ENCODE measurements at places on chromosomes 5 and 9.

DNA sequence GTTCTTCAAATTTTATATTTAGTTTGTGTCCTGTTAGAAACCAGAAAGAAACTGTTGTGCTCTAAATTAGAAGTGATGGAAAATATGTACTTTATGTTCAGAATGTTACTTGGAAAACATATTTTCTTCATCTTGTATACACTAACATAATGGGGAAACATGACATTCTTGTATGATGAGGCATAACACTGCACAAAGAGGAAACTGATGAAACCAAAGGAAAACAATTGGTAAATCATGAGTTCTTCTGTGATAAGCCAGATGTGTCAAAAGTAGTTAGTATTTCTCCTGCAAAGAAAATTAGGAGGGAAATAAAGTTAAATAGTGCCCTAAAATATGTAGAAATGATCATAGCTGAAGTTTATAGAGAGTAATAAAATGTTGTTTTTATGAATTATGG lies 111.1 kb upstream of the FBN2 start:
- DNase-seq, result no peak

- no peak for DNase-seq
Observed at GRCh38 chr9:68532131-68532530, 8.6 kb downstream of the TMEM252 start.

DNA sequence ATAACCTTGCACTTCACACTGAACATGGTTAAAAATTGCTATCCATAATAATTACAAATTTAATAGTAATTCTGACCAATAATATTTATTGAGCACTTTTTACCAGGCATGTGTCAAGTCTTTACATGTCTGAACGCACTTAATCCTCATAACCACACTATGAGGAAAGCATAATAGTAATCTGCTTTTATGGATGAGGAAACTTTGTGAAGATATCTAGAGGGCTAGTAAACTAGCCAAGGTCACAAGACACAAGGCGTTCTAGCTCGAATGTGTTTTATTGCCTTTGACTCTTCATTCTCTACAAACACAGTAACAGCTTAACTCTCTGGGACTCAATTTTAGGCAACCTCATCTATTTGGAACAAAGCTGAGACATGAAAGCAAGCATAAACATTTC lies 205.1 kb downstream of the ARHGEF28 start:
- no peak for DNase-seq

- DNase-seq, result no peak
Observed at GRCh38 chr5:178318893-178319292, 86.3 kb upstream of the PHYKPL start.

GRCh38 chr9:121952611-121953010 lies 140.5 kb downstream of the TTLL11 start:
- no peak for DNase-seq

DNA sequence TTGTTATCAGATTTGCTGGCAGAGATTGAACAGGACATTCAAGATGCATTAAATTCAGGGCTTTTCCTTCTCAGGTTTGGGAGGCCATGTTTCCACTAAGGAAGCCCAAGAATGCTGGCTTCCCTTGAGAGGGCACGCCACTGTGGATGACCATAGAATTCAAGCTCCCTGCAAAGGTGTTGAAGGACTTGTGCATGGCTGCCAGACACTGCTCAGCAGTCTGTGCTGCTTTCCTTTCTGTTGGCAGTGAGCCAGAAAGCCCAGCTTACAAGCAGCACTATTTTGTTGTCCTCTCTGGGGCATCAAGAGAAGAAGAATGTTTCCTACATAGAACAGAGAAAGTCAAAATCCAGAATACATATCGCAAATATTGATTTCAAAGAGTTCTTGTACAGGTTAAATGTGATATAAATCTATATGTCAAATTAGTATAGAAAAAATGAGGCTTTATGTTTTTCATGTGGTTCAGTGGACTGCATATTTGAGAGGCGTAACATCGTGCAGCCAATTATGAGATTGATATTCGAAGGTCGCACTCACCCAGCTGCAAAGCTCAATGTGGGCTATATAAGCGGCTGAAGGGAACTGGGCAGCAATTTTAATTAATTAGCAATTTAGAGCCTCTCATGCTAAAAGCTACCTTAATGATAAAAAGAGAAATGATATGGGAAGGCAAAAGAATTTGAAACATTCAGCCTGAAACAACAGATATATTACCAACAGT lies 103.1 kb upstream of the ISL1 start:
- no peak for DNase-seq

DNA sequence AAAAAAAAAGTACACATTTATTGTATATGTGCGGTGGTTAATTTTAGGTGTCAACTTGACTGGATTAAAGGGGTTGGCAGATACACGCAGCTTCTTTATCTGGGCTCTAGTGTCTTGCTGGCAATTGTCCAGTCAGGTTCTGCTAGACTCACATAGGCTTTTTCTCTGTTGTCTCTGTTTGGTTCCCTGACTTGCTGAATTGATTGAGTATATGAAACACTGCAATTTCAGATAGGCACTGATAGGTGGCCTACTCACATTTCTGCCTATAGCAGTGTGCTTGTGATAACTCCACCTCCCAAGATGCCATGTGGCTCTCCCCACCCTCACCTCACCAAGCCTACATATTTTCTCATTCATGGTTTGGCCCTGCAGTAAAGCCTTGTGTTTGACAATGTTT lies 52.5 kb downstream of the AOPEP start:
- DNase-seq, result no peak

DNA sequence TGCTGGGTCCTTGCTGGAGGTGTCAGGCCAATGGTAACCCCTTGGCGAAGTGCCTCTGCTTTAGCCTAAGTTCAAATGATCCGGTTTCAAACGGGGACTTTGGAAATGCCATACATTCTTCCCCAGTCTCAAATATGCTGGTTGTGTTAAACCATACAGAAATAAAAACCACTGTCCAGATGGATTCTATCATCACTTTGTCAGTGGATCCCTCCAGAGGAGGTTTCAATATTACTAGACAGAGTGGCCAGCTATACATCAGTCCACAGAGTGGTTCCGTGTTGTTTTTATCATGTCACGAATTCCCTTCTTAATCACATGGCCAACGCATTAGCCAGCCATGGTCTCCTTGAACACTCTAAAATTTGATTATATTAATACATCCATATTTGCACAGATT lies 7.3 kb upstream of the RANBP17 start:
- DNase-seq, result no peak

DNA sequence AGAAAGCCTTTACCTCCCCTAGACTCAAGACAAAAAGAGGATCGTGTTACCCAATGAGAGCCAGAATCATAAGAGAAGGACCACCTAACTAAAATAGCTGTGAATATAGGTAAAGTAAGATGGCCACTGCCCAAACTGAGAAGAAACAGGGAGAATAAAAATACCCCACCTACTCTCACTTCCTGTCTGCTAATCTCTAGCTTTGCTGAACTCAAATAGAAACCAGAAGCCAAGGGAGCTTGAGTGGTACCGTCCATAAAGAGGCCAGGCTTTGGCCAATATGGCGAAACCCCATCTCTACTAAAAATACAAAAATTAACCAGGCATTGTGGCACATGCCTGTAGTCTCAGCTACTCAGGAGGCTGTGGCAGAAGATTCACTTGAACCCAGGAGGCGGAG lies 123.0 kb upstream of the FST start:
- no peak for DNase-seq

- DNase-seq, result no peak
Observed at GRCh38 chr5:31898036-31898632, 259.2 kb downstream of the PDZD2 start.

GRCh38 chr5:17482790-17483189 lies 15.2 kb upstream of the TAF11L2 start:
- DNase-seq, result no peak

DNA sequence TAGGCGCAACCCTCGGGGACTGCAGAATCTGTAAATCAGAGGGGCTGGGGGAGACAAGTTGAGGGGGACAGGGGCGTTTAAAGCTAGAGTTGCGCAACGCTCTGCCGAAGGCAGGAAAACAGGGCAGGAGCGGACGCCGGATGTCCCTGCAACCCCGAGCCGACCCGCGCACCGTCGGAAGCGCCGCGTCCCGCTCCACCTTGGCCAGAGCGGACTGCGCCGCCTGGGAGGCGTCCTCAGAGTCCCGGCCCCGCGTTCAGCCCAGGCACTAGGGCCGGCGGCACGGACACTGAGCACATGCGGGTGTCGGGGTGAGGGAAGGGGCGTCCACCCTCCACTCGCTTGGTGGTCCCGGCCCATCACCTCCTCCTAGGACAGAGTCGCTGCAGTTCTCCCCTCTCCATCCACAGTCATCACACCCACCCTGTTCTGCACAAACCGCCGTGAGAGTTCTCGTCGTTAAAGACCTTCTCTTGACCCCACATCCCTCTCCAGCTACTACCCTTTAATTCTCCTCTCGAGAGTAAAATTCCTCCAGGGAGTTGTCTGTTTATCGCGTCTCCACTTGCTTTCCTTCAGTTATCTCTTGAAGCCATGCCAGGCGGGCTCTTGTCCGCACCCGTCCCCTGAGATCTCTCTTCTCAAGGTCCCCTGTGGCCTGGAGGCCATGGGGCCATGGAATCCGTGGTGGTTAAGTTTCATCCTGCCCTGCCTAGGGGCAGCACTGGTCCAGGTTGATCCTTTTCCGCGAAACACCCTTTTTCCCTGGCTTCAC lies 796 bp upstream of the PDLIM7 start:
- DNase-seq, result no peak

GRCh38 chr9:92132501-92132900 lies 17.3 kb upstream of the SPTLC1 start:
- DNase-seq, result no peak

DNA sequence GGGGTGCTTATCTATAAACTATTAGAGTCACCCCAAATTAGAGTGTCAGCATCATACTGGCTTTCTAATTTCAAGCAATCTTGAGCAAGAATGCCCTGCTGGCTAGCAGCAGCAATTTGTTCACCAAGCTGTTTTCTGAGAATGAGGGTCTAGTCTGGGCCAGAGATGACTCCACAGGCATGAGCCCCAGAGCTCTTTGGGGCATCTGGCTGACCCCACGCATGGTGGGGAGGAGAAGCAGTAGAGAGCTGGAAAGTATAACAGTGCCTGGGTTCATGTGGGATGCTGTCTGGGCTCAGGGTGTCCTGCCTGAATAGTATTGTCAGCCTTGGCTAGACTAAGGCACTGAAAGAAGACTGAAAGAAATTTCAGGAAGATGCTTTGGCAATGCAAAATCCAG lies 64.9 kb downstream of the C6 start:
- no peak for DNase-seq

DNA sequence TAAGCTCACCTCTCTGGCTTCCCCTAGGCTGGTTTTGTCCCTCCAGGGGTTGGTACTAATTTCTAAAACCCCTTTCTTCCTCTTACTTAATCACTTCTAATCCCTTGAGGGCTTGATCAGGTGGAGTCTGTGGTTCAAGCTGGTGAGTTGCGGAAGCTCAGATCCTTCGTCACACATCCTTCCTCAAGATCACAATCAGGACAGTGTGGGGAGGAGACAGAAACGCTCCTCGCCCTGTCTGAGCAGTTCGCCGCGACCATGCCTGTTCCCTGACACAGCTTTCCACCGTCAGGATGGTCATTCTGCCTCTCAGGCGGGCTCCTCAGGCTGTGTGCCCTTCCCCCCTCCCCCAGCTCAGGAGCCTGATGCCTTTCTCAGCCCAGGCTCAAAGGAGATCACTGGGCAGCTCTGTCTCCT lies 24.3 kb downstream of the CPLX2 start:
- no peak for DNase-seq

GRCh38 chr9:99050292-99050911 lies 54.5 kb upstream of the TGFBR1 start:
- peak; percentile 29 for DNase-seq

DNA sequence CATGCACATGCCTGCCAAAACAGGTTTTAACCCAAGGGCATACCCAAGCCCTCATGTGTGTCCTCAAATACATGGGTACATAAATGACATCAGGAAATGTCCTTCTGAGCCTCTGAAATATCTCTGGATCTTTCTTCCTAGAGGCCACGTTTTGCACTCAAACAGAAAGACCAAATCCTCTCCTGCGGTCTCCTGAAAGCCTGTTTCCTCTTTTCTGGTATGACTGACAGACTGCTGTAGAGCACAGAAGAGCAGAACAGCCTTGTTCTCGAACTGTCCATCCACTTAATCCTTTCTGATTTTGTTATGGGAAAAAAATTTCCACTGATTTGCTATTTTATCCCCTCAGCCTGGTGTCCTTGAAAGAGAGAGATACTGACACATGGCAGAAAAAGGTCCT lies 107.2 kb downstream of the ASTN2 start:
- no peak for DNase-seq

DNA sequence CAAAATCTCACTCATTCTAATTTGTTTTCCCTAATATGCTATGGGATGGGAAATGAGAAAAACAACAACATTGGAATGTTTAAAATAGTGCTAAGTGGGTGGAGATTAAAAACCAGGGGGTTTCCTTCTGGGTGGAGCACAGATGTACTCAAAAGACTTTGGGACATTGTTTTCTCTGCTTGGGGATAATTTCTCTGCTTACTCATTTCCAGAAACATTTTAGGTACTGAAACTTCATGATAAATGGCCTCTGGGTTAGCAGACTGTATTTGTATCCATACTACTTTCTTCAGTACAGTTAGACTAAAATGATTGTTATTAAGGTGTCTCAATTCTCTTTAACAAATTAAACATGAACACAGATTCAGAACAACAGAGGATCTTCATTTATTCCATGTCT lies 17.4 kb downstream of the ELOVL7 start:
- no peak for DNase-seq

- DNase-seq, result peak; percentile 21
Observed at GRCh38 chr9:75814667-75815066, 75.8 kb upstream of the PCSK5 start.

DNA sequence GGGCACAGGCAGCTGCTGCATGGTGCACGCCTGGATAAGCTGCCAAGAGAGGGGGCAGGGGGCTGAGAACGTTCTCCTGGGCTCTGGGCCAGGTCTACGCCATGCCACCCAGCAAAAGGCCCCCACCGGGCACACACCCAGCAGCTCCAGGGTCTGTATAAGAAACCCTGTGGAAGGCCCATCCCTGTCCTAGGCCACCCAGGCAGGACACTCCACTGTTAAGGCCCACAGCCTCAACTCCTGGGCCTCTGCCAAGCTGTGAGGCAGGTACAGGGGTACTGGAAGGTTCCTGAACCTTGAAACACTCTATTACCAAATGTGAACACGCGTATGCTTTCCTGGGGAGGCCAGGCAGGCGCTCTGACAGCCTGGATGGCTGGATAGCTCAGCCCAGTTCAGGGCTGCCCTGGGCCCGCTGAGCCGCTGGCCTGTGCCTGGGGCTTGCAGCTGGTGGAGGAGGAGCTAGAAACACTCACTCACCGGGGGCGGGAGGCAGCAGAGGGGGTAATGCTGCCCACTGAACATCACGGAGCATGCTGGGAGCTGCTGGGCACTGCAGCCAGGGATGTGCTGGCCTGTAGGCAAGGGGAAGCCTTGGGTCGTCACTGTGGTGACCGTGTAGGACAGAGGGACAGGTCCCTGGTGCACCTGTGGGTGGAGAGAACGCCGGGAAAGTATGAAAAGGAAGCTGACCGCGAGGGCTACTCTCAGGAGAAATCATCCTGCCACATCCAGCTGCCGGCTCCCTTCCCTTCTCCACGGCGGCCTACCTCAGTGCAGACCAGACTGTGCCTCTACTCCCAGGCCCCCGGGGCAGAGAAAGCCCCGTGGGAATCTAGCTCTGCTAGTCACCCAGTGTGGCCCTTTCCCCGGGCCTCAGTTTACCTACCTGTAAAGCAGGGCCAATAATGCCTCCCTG lies 6.0 kb downstream of the RNF44 start:
- no peak for DNase-seq

GRCh38 chr5:91381774-91382359 lies 1.2 kb downstream of the ARRDC3 start:
- peak; percentile 85 for DNase-seq
